ENCODE measurements at places on chromosomes 6 and 20.

GRCh38 chr20:60334911-60335310 lies 376.7 kb downstream of the CDH26 start:
- no peak for DNase-seq

DNA sequence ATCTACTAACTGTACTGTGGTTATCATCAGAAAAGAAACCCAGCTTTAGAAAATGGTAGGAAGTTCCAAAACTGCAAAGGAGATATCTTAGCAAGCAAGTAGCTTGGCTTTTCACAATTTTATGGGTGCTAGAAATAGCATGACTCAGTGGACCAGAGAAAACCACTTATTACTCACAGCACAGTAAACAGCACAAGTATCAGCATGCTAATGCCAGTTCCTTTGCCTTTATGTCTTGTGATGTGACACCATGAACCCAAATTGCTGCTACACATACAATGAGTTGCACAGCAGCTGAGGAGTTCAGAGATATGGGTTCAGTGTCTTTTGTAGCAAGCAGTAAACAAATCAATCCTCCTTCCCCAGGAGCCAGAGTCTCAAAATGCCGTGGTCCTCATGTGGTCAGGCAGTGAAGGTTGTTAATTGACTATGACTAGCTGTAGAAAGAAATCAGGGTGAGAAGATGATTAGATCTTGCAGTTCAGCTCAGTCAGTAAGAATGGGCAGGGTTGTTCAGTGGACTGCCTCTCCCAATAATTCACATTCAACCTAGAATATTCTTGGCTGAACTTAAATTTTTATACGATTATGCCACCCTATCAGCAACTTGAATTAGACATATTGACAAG lies 73.3 kb downstream of the OPRM1 start:
- no peak for DNase-seq

- DNase-seq: no peak
Observed at GRCh38 chr20:42889517-42889916, 300.2 kb downstream of the PTPRT start.

- no peak for DNase-seq
Observed at GRCh38 chr6:136788069-136788902, 4.0 kb downstream of the MAP3K5 start.

DNA sequence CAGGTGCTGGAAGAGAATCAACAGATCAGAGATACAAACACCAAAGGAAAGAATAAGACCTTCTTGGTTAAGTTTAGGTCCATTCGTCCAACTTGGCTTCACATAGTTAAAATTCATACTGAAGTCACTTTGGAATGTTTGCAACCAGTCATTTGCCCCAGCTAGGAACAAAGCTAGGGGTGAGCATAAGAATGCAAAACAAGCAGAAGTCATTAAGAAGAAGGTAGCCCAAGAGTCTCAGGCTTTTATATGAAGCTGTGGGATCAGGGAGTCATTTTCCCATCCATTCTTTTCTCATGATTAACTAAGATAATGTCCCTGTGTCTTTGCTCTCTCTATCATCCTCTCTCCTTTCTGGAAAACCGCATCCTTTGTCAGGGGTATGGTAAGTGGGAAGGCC lies 51.5 kb upstream of the TMEM170B start:
- DNase-seq: no peak

Data from sigmoid colon (tissue), 7 donors.